HEK293T (cell line): ENCODE measurements at places on chromosomes 13 and 19.

DNA sequence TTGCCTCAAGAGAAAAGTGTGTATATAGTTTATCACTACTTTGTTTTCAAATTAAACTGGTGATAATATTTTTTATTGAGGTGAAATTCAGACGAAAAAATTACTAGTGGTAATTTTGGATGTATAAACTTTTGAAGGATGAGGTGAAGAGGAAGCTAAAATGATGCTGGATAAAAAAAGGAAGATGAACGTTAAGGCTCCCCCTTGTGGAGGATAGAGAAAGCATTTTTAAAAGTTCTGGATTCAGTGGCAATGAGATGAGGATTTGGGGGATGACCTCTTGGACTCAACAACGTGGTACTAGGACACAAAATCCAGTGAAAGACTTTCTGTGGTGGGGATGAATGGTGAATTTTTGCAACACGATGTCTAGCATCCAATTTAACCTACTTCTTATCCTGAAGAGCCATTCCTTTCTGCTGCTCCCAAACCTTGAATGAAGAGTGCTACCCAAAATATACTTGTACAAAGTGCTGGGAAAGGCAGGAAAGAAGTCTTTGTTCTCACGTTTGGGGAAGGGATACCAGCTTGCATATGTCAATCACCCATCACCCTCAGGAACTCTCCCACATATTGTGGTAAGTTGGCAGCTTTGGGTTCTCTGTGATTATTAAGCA lies 7.3 kb upstream of the SIGLEC5 start:
- DNase-seq: peak; percentile 18

GRCh38 chr13:77874406-77874805 lies 44.2 kb downstream of the EDNRB start:
- DNase-seq: no peak

- no peak for DNase-seq
These were observed 101.2 kb downstream of the CRYL1 start for GRCh38 chr13:20424559-20424852.

- DNase-seq: no peak
These were observed 17.7 kb downstream of the PLEKHF1 start for GRCh38 chr19:29683009-29683408.

DNA sequence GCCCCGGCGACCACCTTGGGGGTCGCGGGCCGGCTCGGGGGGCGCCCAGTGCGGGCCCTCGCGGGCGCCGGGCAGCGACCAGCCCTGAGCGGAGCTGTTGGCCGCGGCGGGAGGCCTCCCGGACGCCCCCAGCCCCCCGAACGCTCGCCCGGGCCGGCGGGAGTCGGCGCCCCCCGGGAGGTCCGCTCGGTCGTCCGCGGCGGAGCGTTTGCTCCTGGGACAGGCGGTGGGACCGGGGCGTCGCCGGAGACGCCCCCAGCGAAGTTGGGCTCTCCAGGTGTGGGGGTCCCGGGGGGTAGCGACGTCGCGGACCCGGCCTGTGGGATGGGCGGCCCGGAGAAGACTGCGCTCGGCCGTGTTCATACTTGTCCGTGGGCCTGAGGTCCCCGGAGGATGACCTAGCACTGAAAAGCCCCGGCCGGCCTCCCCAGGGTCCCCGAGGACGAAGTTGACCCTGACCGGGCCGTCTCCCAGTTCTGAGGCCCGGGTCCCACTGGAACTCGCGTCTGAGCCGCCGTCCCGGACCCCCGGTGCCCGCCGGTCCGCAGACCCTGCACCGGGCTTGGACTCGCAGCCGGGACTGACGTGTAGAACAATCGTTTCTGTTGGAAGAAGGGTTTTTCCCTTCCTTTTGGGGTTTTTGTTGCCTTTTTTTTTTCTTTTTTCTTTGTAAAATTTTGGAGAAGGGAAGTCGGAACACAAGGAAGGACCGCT lies 729 bp downstream of the STK11 start:
- no peak for DNase-seq
